ENCODE measurements at places on chromosomes 3 and 15.

GRCh38 chr15:31024330-31024729, 32.9 kb upstream of the MTMR10 start:
- peak; percentile 98 for DNase-seq

DNA sequence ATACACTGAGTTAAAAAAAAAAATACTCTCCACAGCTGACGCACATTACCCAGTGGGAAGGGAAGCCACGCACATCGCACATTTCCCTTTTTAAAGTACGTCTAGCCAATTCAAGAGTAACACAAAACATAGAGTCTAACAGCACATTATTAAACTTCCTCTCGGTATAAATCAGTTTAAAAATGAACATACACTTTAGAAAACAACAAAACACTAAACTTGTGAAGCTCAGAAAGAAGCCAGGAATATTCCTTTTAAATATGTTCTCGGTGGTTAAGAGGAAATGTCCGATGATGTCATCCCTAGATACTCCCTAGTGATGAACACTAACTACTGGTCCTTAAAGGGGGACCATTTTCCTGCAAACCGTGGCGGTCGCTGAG, 721 bp downstream of the MYEF2 start:
- DNase-seq: peak; percentile 39

- no peak for DNase-seq
These were observed 133.6 kb downstream of the TJP1 start for GRCh38 chr15:29688506-29689286.

GRCh38 chr3:102002056-102002455, 152.7 kb downstream of the NFKBIZ start:
- no peak for DNase-seq

DNA sequence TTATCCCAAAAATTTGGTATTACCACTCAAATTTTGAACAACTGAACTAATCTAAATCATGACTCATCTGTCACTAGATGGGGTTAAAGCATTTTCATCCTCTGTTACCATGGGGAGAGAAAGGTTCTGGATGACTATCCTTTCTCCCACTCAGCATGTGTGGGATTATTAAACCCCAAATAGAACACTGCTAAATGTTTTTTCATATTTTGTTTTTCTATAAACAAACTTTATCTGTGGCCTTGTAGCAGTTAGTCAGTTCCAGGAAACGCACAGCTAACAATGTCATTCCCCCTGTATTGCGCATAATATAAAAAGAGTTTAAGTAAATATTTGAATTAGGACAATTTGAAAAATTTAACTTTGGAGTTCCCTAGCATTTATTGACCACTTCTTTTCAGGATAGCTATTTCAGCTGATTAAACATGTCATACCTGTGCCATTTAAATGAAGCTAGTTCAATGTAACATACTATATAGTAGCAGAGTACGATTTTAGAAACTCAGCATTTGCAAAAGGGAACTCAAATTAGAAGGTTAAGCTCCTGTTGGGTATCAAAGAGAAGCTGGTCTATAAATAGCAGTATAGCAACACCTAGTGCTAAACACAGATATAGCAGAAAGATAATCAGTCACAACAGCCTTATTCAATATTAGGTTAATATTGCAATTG, 9.2 kb upstream of the TMEM212 start:
- no peak for DNase-seq

GRCh38 chr3:57980416-57980815, 27.8 kb upstream of the FLNB start:
- no peak for DNase-seq

DNA sequence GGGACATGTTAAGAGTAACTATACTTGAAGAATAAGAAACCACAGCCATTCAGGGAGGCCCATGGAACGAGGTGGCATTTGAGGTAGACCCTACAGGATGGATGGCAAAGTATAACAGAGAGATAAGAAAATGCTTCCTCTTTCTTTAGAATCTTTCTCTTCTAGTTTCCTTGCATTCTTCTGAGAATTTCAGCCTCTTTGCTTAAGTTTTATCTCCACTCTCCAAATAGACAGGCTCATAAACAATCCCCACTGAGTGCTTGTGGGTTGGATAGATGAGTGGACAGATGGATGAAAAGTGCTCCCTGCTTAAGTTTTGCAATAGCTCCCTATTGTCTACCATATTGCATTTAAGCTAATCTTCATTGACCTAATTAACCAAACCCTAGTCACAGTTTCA, 103.7 kb downstream of the MEX3B start:
- no peak for DNase-seq

- DNase-seq: no peak
These were observed 1.7 kb upstream of the HDGFL3 start for GRCh38 chr15:83209333-83209732.

DNA sequence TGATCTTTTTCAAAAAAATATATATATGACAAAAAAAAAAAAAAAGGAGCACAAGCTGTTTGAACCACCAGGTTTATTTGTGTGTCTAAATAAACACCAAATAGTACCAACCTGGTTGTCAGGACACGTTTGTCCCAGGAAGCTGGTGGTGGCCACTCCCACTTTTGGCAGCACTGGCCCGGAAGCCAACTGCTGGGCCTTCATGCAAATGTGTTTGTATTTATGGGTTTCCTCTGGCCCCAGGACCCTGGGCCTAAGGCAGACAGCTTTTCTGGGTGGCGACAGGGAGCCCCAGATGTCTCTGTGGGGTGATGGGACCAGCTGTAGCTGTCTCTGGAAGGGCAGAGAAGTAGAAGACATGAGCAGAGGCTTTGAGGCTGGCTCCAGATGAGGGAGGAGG, 31.6 kb downstream of the PRKCD start:
- no peak for DNase-seq

GRCh38 chr15:25568751-25569150, 129.9 kb upstream of the UBE3A start:
- DNase-seq: no peak

GRCh38 chr3:35393901-35394799, 245.2 kb upstream of the ARPP21 start:
- DNase-seq: no peak

DNA sequence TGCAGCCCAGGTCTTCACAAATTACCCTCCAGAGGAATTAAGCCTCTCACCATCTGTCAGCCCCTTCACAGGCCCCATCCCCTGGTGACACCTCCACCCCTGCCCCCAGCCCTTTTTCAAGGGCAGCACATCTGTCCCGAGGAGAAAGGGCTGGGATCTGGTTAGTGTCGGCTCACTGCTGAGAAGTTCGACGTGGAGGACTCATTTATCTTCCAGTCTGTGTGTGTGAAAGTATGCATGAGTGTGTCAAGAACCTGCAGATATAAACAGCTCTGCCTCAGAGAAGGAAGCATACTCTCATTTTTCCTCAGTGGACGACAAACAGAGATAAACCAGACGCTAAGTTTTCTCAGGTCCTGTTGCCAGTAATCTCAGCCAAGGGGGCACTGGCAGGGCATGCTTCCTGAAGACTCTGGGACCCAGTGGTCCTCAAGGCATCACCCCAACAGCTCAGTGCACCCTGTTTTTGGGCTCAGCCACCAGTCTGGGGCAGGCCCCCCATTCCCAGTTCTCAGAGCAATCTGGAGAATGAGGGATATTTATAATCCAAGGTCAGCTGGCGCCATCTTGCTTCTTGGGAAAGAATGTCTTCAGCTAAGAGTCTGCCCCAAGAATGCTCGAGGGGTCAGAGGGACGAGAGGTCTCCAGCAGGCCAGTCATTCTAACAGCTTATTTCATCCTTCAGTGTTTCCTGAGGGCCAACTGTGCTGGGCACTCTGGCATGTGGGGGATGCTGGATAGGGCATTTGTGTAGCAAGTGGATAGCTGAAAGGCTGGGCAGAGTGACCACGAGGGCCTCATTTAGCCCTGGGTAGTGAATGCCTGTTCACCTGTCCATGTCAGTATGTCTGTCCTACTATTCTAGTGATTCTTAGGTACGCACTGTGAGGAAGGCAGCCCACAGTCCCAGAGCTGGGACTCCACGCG, 73.6 kb downstream of the ADCY5 start:
- DNase-seq: no peak

DNA sequence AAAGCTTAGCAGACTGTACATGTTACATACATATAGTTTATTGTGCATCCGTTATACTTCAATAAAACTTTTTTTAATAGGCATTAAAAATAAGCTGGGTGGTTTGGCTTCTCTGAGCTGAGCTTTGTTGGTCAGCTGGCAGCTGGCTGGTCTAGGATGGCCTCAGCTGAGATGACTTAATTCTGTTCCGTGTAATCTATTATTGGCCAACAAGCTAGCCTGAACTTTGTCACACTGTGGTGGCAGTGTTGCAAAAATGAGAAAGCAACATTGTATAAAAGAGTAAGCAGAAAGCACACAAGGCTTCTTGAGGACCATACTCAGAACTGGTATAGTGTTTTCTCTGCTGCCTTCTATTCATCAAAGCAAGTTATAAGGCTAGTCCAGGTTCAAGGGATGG, 45.2 kb downstream of the CGGBP1 start:
- DNase-seq: no peak

- no peak for DNase-seq
These were observed 39.5 kb downstream of the GOLGA6A start for GRCh38 chr15:74042603-74043424.

DNA sequence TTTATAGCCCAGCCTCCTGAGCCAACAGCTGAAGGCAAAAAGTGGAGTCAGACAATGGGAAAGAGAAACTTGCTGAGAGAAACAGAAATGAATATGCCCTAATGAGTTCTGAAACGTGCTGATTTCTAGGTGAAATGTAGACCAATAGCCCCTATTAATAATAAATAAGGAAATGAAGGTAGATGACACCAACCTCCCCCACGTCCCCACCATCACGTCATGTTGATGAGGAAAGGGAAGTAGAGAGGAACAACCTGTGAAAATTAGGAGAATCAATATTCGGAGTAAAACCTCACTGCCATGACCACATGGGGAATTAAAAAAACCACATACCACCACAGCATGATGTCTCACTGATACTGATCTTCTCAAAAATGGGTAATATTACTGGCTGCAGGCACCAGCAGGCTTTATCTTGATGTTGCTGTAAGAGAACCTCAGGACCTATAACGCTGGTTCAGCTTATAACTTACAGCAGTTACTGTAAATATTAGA, 64.0 kb downstream of the KAT2B start:
- DNase-seq: no peak

- no peak for DNase-seq
These were observed 20.6 kb upstream of the ARID3B start for GRCh38 chr15:74520407-74520806.

DNA sequence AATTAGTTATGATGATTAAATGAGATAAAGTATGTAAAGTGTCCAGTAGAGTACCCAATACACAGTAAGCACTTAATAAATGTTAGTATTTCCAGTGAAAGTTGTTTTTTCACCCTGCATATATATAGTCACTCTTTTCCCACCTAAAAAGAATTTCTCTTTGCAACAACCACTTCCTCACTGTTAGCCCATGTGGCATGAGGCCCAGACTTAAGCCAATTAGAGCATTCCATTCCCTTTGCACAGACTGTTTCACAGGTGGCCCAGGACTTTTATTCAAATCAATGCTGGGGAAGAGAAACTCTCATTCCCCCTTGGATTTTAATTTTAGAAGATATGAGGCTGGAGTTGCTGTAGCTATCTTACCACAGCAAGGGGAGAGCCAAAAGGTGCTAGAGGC, 3.7 kb downstream of the IFT80 start:
- DNase-seq: peak; percentile 84

All from astrocyte of the cerebellum (primary cell).